ENCODE measurements at places on chromosomes 11 and 22. TPM values are rescaled to one million over a fixed set of nuclear protein-coding genes. Genes with fewer than 3 reads are reported as not detected.

GGT5 gene
- 83.1 TPM for total RNA-seq

BEST1 gene
- total RNA-seq, result 38.8 TPM

POU2AF2 gene
- 4.2 TPM for total RNA-seq

- no peak for DNase-seq
Measured at GRCh38 chr11:117670924-117671323, 126.1 kb downstream of the DSCAML1 start.

GRCh38 chr22:40797427-40797826, 21.7 kb downstream of the SLC25A17 start:
- no peak for DNase-seq

DNA sequence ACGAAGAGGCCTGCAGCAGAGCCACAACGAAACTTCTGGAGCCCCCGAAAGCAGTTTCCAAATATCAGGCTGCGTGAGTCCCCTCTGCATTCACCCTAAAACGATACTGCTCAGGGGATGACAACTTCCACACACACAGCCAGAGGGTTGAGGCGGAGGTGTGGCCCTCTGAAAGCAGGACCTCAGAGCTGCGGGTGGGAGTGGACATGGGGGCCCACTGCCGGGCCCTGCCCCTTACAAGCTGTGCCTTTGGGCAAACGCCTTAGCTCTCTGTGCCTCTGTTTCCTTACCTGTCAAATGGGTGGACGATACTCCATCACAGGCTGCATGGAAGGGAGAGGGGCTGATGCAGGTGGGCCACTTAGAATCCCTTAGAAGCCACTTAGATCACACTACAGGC, 53.1 kb downstream of the TRMU start:
- no peak for DNase-seq

GRCh38 chr22:46471901-46472721, 65.3 kb downstream of the CELSR1 start:
- no peak for DNase-seq

DNA sequence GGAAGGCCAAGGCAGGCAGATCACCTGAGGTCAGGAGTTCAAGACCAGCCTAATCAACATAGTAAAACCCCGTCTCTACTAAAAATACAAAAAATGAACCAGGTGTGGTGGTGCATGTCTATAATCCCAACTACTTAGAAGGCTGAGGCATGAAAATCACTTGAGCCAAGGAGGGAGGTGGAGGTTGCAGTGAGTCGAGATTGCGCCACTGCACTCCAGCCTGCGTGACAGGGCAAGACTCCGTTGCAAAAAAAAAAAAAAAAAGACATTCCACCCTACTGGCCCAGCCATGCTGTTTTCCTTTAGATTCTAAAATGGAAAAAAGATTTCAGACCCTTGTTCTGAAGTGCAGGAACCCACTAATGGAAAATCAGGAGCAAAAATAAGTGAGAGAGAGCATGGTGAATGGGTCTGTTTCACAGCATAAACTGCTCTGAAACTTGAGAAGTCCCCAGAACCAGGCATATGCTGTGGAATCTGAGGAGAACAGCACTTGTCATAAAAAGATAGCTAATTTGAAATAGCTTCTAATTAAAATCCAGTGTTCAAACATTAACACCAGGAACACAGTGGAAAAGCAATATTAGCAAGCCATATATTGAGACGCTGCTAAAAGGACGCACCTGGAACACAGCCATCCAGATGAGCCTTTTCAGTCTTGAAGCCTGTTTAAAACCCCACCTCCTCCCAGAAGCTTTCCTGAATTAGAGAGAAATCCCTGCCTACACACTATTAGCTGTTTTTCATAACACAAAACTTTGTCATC, 66.3 kb upstream of the CHRM4 start:
- DNase-seq, result no peak

DNA sequence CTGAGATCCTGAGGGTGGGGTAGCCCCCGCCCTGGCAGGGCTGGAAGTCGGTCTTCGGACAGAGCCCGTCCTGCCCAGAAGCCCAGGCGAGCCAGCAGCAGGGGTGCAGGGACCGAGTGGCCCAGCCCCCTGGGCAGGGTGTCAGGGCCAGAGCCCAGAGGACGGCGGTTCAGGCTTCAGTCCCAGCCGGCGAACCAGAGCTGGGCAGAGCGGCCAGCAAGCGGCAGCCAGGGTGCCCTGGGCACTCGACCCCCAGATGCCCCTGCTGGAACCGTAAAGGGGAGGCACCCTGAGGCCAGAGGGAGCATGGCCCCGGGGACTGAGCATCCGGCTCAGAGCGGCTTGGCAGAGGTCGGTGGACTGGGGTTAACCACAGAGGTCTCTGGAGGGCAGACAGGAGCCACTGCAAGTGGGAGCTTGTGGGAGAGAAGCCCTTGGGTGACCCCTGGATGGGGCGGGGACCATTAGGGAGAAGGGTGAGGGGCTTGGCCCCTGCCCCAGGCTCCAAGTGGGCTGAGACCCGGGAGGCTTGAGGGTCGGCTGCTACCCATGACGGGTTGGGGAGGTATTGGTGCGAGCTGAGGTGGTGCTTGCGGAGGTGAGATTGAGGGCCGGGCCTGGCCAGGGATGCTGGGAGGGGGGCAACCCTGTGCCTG, 15.9 kb downstream of the LSP1 start:
- no peak for DNase-seq

DNA sequence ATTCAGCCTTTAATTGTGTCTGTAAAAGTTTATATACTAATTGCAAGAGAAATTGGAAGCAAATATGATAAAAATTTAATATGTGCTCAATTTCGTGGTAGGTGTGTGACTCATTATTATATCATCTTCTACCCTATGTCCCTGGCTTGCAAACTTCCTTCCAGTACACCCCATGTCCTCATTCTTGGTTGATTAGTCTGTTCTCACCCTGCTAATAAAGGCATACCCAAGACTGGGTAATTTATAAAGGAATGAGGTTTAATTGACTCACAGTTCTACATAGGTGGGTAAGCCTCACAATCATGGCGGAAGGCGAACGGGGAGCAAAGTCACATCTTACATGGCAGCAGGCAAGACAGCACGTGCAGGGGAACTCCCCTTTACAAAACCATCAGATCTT, 11.9 kb downstream of the MRGPRX3 start:
- no peak for DNase-seq
